ENCODE measurements at places on chromosomes 2 and 18.

DNA sequence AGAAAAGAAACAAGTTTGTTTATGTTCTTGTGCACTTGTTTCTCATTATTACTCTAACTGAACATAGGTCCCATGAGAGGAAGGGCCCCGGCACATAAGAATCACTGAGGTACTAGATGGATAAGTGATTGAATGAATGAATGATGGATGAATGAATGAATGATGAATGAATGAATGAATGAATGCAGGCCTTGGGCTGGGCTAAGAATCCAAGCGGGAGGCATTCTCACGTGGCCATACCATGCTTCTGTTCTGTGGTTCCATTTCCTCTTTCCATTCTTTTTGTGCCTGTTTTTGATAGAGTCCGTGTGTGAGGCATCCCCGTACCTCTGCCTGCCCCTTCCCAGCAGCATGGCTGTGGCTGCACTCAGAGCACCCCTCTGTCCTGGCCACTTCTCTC is 94.8 kb downstream of the SH3BP4 start:
- DNase-seq: no peak

- DNase-seq: no peak
Observed at GRCh38 chr2:85601771-85602475, 575 bp downstream of the TMEM150A start.

- no peak for DNase-seq
Observed at GRCh38 chr2:15866563-15867193, 73.7 kb upstream of the MYCN start.

GRCh38 chr18:44693030-44693784 is 12.5 kb downstream of the SETBP1 start:
- DNase-seq: no peak

GRCh38 chr2:198695879-198696278 is 761.9 kb downstream of the SATB2 start:
- no peak for DNase-seq

DNA sequence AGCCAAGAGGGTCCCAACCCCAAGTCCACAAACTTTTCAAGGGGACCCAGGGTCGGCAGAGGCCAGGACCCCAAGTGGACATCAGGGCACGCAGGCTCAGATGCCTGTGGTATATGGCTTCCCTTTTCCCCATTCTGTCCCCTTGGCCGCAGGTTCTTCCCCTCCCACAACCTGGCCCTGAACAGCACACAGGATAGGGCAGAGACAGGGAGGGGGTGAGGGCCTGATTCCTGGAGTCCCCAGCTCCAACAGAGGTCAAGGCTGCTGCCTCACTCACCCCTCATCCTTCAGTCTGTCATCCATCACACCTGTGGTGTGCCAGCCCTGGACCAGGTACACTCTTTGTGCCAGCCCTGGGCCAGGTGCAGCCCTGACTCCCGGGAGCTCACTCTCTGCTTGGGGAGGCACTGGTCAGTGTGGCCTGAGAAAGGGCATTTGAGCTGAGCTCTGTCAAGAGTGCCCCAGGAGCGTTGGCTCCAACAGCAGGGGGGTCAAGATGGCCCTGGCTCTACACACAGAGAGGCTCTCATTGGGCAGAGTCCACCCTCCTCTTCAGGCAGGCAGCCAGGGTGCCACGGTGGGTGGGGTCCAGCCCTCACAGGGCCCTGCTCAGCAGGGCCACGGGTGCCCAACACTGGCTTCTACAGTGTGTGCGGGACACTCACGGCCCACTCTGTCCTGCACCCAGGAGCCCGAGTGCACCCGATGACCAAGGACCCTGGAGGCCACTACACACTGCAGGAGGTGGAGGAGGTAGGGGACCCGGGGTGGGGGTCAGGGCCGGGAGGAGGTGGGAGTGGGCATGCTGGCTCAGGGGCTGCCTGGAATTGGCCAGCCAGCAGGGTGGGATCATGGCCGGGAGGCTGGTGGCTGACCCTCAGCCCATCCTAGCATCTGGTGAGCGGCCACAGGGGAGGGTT is 1.6 kb downstream of the AGXT start:
- no peak for DNase-seq

GRCh38 chr2:189544318-189545042 is 36.1 kb downstream of the SLC40A1 start:
- no peak for DNase-seq

DNA sequence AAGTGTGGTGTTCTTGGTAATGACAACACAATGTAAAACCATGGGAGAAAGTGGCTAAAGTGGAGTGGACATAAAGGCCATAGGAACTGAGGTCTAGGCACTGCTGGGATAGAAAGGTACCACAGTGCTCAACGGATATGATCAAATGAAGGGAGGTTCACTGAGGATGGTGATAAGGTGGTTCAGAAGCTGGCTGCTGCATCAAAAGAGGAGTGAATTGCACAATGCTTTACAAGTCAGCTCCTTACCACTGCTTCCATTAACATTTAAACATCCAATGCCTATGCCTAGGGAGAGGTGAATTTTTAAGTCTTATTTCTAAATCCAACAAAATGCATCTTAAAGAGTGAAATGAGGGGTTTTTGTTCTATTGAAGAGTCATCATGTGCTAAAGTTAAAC is 100.1 kb upstream of the ITGB6 start:
- DNase-seq: no peak
